ENCODE measurements at places on chromosomes 2 and 18. TPM values are rescaled to one million over a fixed set of nuclear protein-coding genes. Genes with fewer than 3 reads are reported as not detected.

The MARCHF4 gene
- 5.2 TPM for total RNA-seq

The TOGARAM2 gene
- 0.43 TPM for total RNA-seq

The GALR1 gene
- not detected for total RNA-seq

The ASTL gene
- not detected for total RNA-seq

The ANKRD36 gene
- total RNA-seq: 28.9 TPM

The KIAA2012 gene
- under 0.01 TPM for total RNA-seq

The SCN1A gene
- total RNA-seq: under 0.01 TPM

The C2orf78 gene
- not detected for total RNA-seq
